ENCODE measurements at places on chromosomes 16 and 17.

- DNase-seq, result no peak
These were observed 398.5 kb downstream of the HAPSTR1 start for GRCh38 chr16:9489835-9490467.

- DNase-seq, result no peak
These were observed 112.9 kb downstream of the GP2 start for GRCh38 chr16:20214401-20214800.

GRCh38 chr17:48491527-48492273, 39.1 kb downstream of the HOXB1 start:
- peak; percentile 37 for DNase-seq

DNA sequence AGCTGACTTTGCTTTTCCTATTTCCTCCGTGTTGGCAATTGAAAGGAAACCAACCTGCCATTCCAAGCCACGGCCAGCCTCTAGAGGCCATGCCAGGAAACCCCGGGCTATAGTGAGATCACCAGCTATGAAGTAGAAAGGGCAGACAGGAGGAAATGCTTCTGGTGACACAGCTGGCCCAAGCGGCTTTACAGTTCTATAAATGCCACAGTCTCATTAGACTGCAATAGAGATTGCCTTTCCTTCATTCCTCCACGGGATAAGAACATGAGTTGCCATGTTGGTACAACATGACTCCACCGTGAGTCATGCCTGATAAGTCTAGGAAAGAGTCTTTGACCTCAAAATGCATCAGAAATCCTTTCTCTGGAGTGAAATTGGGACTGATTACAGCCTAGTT, 384.9 kb downstream of the GRIN2A start:
- DNase-seq, result no peak

- DNase-seq, result no peak
These were observed at the start of gene CENPT for GRCh38 chr16:67847064-67847861. TSS of gene CENPT (minus strand) at chr16:67847693. CDS start at chr16:67833859, 13,834 bp downstream.

DNA sequence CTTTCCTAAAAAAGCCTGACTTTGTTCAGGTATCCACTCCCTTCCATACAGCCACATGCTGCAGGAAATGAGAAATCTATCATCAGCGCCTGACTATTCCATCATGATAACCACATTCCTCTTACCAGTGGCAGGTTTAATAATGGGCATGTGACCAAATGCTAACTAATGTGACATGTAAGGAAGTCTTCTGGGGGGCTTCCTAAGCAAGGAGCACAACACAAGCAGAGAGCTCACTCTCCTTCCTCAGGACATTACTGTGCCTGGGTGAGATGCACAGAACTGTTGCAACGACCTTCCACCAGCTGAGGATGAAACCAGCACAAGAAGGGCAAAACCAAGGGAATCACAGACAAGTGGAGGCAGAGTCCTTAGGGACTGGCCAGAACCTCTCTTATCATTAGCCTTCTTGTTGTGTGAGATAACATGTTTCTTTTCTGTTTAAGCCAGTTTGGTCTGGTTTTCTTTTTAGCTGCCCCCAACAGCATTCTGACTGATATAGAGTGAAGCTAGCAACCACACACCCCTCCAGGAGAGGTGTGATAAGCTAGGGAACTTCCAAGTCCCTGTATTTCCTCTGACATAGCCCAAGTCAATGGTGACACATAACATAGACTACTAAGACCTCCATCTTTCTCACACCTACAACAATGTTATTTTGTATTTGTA, 16.9 kb downstream of the MYO1D start:
- no peak for DNase-seq

DNA sequence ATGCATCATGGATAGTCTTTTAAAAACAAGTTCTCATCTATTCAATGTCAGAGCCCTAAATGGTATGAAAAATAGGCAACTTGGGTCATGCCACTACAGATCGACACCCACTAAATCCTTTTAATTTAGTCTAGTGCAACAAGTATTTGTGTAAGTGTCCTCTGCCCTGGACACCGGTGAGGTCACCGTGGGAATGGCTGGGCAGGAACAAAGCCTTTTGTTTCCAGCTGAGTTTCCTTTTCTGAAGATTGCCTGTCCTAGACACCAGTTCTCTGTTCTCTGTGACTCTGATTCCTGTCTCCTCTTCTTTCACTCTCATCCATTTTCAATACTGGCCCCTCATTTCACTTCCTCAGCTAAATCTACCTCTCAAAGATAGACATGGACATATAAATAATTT, 446.5 kb downstream of the MAF start:
- DNase-seq, result no peak

DNA sequence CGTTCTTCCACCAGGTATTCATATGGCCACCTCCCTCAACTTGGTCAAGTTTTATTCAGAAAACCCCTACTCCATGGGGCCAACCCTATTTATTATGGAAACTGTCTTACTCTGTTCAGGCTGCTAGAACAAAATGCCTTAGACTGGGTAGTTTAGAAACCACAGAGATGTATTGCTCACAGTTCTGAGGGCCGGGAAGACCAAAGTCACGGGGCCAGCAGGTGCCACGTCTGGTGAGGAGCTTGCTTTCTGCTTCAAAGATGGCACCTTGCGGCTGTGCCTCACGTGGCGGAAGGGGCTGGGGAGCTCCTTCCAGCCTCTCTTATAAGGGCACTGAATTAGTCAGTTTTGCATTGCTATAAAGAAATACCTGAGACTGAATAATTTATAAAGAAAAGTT, 74.3 kb downstream of the AXIN2 start:
- no peak for DNase-seq

DNA sequence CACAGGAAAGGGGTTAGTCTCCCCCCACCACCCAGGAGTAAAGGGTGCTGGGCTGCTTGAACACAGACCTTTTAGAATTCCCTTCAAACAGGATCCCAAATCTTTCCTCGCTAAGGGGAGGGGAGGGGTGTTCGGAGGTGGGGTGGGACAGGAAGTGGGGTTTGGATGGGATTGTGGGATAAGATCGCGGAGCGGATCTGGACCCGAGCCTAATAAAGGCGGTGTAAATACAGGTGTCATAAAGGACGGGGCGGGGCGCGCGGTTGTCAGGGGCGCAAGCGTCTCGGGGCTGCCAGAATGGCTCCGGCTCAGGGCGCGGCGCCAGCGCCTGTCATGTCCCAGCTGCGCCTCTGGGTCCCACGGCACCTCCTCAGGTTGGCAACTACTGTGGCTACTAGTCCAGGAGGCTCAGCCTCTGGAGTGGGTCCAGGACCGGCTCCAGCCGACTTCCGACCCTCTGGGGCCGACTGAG, 59.8 kb upstream of the FBXO47 start:
- DNase-seq, result peak; percentile 23

DNA sequence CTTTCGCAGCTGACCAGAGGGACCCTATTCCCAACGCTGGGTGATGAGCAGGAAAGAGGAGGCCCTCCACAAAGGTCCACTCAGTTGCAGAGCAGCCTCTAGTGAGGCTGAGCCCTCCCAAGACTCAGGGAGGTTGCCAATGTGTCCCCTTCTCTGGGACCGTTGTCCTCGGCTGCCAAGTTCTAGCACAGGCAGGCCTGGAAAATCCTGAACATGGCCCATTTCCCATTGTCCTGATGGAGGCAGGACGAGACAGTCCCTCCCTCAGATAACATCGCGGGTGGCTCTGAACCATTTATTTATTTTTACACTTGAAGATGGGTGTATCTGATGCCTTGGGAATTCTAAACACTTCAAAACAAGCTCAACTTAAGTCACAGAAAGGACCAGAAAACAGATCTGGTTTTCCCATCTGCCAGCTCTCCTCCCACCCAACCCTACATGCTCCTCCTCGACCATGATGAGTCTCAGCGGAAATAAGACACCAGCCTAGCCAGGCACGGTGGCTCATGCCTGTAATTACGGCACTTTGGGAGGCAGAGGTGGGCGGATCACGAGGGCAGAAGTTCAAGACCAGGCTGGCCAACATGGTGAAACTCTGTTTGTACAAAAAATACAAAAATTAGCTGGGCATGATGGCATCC, 12.8 kb downstream of the CDIP1 start:
- no peak for DNase-seq

- DNase-seq, result peak; percentile 31
These were observed 20.2 kb upstream of the MAPT start for GRCh38 chr17:45874151-45874550.

GRCh38 chr17:53822764-53823163, at the start of gene KIF2B:
TSS of gene KIF2B (plus strand) at chr17:53822927. CDS start at chr17:53823034, 107 bp downstream.
- no peak for DNase-seq

DNA sequence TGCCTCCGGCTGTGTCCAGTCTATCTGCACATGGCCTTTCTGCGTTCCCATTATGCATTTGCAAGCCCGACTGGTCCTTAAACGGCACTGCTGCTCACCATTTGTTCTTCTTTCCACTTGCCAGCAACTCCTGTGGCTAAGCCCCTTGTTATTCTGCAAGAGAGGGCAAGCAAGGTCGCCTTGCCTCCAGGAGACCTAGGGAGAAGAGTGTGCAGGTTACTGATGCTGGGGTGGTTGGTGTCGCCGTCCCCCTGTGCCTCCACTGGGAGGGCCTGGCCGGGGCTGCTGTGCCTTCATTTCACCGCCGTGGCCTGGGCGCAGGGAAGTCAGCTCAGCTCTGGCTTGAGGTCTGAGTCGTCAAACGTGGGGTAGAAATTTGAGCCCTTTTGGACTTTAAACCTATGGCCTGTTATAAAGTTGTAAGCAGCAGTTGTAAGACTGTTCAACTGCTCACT, 12.7 kb downstream of the SLC6A4 start:
- no peak for DNase-seq

- no peak for DNase-seq
These were observed 4.3 kb downstream of the NEUROD2 start for GRCh38 chr17:39603304-39604016.

DNA sequence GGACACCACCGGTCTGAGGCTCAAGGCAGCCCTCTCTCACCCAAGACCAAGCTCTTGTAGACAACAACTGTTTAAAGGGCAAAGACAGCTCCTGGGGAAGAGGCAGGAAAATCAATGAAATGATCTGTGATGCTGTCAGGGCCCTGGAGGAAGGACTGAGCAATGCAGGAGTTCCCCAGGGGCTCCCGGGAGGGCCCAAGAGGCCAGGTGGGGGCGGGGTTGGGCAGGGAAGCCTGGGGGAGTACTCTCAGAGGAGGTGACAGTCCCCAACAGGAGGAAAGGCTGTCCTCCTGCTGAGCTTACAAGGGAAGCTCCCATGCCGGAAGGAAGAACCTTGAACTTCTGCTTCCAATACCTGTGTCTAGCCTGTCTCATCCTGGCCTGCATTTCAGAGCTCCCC, 8.3 kb upstream of the NOS2 start:
- DNase-seq, result no peak

GRCh38 chr17:1916963-1917715, 87.3 kb downstream of the RPA1 start:
- no peak for DNase-seq

DNA sequence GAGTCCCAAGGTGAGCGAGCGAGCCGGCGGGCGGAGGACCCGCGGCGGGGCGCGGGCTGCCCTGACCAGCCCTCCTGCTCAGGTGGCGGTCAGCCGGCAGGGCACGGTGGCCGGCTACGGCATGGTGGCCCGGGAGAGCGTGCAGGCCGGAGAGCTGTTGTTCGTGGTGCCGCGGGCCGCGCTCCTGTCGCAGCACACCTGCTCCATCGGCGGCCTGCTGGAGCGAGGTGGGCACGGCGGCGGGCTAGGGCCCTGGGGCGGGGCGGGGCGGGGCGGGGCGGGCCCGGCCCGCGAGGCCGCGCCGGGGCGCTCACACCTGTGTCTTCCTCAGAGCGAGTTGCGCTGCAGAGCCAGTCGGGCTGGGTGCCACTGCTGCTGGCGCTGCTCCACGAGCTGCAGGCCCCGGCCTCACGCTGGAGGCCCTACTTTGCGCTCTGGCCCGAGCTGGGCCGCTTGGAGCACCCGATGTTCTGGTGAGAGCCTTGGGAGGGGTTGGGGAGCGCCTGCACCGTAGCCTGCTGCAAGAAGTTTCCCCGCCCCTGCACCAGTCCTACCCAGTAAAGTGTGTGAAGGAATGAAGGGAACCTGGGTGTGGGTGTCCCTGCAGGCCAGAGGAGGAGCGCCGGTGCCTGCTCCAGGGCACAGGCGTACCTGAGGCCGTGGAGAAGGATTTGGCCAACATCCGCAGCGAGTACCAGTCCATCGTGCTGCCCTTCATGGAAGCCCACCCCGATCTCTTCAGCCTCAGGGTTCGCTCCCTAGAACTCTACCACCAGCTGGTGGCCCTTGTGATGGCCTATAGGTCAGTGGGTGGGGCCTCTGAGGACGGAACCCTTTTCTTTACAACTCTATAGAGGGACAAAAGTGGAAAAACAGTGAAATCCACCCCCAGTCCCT, 802 bp downstream of the SETD6 start:
- peak; percentile 35 for DNase-seq

DNA sequence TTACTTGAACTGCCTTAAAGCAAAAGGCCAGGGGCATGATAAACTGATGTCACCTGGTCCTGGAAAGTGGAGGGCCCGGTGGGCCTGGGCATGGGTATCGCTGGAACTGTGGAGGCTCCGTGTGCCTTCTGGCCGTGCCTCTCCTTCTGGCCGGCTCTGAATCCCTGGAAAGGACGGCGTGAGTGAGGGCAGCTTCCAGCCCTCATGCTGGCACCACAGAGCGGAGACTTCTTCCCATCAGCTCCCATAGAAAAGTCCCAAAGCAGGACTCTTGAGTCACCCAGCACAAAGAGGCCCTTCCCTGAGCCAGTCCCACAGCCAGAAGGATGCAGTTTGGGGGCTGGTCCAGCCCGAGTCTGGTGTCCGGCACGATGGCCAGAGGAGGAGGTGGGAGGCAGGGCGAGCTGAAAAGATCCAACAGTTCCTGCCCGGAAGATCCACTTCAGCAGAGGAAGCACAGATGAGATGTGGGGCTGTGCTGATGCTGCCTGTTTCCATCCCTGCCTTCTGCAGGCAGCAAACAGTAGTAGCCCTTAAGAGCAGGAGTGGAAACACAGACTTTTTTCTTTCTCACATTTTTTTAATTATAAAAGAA, 7.8 kb downstream of the GAA start:
- no peak for DNase-seq

DNA sequence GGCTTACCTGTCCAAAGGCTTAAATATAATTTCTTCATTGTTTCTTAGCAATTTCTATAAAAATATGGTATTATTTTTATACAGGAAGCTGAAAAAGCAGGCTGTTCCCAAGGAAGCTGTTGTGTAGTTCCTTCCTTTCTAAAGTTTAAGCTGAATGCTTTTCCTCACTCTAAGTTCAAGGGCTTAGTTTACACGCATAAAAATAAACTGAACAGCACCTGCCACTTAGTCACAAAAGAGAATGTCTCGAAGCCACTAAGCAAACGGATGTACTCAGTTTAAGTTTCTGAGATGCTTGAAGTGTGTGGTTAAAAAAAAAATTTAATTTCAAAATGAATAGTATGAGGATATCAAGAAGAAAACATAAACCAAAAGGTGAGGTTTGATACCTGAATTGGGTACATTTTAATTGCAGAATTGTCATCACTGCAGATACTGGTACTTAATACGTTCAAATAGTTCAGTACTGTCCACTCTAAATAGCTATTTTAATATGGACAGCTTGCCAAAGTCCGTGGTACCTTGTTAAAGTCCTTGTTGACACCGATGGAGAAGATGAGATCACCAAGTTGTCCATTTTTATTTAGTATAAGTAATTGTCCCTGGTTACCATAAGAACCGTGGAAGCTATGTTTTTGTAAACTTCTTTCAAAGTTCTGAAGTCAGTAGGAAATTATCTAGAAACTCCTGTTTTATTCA, 38.1 kb downstream of the MRTFB start:
- no peak for DNase-seq

- no peak for DNase-seq
These were observed 9.0 kb downstream of the NTAN1 start for GRCh38 chr16:15046692-15047376.
